Lung (tissue), 17 donors: ENCODE measurements at places on chromosomes 12 and 14. TPM values are rescaled to one million over a fixed set of nuclear protein-coding genes. Genes with fewer than 3 reads are reported as not detected.

The SYCP3 gene
- 1.2 TPM for total RNA-seq

The C14orf132 gene
- 21.7 TPM for total RNA-seq

The STRAP gene
- 53.8 TPM for total RNA-seq

The TAS2R30 gene
- total RNA-seq, result 3.5 TPM

The LBHD2 gene
- total RNA-seq, result not detected

DNA sequence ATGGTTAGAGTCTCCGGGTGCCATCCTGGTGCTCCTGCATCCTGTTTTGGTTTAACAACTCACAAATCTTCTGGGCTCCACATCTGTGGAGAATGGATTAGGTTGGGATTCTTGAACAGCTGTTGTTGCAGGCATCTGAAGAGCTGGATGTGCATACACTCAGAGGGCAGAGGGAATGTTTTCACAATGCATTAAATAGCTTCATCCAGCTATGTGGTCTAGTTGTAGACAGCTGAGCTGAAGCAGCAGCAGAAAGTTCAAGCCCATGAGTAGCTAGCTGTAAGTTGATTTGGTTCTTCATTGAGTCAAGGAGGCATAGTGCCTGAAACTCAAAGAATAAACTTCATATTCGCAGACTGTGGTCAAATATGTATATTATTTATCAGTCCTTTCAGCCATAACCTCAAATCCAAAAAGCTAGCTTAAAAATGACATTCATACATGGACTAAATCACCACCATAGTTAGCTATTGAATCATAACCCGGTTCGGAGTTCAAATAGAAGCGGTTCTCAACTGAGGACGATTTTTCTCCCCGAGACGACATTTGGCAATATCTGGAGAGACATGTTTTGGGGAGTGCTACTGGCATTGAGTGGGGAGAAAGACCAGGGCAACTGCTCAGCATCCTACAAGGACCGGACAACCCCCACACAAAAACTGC lies 858 bp upstream of the ANKRD13A start:
- peaks cover 31% of the 10 kb centered on the region for H3K4me1 ChIP-seq
- H3K4me3 ChIP-seq, result no peak overlapping the region
- no peaks in the 10 kb centered on the region for H3K36me3 ChIP-seq
- no peaks in the 10 kb centered on the region for H3K27me3 ChIP-seq

GRCh38 chr12:20144341-20144740 lies 224.0 kb upstream of the PDE3A start:
- H3K27me3 ChIP-seq, result no peaks in the 10 kb centered on the region
- no peak overlapping the region for H3K27ac ChIP-seq
- H3K36me3 ChIP-seq, result no peaks in the 10 kb centered on the region
- no peaks in the 10 kb centered on the region for H3K4me1 ChIP-seq

DNA sequence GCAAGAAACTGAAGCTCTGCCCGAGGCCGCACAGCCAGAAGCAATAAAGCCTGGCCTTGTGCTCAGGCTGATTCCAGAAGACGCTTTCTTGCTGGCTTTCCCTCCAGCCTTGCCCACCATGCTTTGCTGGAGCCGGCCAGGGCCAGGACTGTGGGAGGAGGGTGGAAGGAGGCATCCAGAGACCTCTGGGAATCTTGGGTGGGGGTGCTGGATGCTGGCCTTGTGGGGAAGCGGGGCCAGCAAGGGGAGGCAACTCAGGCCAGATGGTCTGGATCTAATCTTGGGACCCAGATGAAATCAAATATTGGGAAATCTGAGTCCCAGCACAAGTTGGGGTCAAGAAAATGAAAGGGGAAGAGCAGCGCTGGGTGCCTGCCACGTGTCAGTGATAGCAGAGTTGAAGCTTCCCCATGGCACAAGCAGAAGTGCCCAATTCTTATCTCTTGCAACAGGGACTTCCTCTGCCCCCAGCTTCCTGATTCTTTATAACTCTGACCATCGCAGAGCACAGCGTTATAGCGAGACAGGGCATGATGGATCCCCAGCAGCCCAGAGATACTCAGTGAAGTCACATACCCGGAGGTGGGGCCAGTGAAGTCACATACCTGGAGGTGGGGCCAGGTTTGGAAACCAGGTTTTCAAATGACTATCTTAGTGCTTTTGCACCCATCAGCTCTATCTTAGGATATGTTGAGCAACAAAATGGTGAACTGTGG lies 6.4 kb upstream of the RABGGTA start:
- H3K36me3 ChIP-seq, result no peaks in the 10 kb centered on the region
- no peaks in the 10 kb centered on the region for H3K27me3 ChIP-seq
- peaks cover 4% of the 10 kb centered on the region for H3K4me1 ChIP-seq
- H3K27ac ChIP-seq, result peak overlapping the region; percentile 30

DNA sequence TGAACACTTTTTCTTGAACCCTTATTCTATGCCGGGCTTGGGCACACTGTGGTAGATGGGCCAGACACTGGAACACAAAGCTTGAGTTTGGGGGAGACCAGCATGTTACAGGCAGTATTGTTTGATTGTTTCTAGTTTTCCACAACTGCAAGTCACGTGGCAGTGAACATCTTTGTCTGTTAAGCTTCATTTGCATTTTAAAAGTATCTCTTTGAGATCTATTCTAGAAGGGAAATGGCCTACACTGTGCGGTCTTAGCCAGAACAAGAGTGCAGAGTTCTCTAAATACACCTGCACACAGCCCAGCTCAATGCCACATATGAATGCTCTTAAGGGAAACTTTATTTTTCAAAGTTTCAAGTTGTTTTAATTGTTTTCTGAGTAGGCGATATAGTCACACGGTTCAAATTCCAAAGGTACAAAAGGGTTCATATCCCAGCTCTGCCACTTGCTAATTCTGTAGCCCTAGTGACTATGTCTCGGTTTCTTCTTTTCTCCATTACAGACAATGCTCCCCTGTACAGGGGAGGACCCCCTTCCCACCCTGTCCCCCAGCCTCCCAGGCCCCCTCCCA lies 24.9 kb downstream of the RIN3 start:
- no peaks in the 10 kb centered on the region for H3K36me3 ChIP-seq
- no peak for DNase-seq
- no peak overlapping the region for H3K4me3 ChIP-seq
- H3K4me1 ChIP-seq, result peaks cover 12% of the 10 kb centered on the region
- H3K27me3 ChIP-seq, result no peaks in the 10 kb centered on the region

DNA sequence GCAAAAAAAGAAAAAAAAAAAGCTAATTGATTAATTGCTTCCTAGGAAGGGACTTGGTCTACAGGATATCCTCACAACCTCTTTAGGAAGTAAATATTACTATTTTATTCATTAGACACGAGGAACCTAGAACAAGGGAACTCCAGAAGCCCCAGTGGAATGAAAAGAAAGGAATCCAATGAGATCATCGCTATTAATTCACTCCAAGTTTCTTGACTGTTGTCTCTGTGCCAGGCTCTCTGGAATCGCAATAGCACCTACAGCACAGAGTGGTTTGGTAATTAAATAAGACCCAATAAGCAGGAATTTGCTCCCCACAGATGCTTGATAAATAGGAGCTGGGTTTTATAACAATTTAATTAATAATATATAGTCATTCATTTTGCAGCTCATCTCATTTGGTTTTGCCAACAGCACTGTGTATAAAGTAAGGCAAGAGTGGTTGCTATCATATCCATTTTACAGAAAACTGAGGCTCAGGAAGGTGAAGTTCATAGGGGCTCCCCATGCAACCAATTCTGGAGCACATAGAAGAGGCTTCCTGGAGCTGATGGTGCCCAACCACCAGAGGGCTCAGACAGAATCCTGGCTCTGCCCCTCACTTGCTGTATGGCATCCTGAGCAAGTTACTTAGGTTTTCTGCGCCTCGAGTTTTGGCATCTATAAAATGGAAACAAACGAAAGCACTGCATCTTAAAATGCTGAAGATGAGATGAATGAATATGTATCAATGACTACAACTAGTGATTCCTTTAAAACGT lies 420.2 kb downstream of the MED13L start:
- H3K27ac ChIP-seq, result no peak overlapping the region
- H3K4me1 ChIP-seq, result no peaks in the 10 kb centered on the region
- DNase-seq, result no peak
- H3K27me3 ChIP-seq, result no peaks in the 10 kb centered on the region
- no peak overlapping the region for H3K4me3 ChIP-seq
- no peaks in the 10 kb centered on the region for H3K36me3 ChIP-seq

DNA sequence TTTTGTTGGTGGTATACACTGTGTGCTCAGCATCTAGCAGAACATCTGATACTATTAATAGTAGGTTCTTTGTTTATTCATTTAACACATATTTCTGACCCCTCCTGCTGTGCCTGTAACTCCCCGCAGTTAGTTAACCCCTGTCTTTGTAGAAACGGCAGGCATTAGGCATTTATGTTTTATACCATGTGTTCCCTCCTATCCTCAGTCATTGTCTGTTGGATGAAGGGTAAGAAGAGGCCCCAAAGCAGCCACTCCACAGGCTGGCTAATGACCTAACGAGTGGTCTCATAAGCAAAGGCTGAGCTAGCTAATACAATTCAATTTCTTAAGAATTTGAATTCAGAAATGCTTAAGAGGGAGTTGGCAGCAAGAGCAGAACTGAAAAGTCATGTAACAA lies 170.8 kb downstream of the TMX1 start:
- no peaks in the 10 kb centered on the region for H3K27me3 ChIP-seq
- no peaks in the 10 kb centered on the region for H3K4me1 ChIP-seq
- no peak overlapping the region for H3K4me3 ChIP-seq

DNA sequence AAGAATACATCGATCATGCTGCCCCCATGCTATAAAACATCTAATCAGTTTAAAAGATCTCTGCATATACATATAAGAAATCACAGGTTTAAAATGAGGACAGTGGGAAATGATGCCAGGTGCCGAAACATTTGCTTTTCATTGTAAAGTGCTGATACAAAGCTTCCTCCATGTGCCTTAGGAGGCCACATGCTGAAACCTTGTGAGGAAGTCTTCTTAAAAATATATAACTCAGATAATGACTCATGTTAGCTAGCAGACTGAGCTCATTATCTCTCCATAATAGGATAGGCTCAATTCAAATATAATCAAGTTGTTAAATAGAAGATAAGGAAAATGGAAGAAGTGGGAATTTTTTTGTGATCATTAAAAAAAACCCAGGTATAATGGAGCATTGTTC lies 65.9 kb downstream of the RFX4 start:
- no peaks in the 10 kb centered on the region for H3K36me3 ChIP-seq
- DNase-seq, result no peak
- H3K4me3 ChIP-seq, result no peak overlapping the region
- H3K27me3 ChIP-seq, result no peaks in the 10 kb centered on the region

DNA sequence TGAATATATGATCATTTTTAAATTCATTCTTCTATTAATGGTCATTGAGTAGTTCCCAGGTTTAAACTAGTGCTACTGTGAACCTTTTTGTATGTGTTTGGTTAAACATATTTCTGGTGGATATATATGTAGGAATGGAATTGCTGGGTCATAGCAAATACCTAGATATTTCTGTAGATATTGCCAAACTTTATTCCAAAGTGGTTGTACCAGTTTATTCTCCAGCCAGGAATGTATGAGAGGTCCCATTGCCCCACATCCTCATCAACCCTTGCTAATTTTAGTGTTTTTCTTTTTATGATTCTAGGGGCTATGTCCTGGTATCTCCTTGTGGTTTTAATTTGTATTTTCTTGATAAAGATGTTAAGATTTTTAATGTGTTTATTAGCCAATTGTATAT lies 3.1 kb downstream of the VEZT start:
- no peak overlapping the region for H3K27ac ChIP-seq
- H3K36me3 ChIP-seq, result peaks cover 11% of the 10 kb centered on the region
- no peaks in the 10 kb centered on the region for H3K27me3 ChIP-seq
- no peak for DNase-seq
- peaks cover 5% of the 10 kb centered on the region for H3K4me1 ChIP-seq

DNA sequence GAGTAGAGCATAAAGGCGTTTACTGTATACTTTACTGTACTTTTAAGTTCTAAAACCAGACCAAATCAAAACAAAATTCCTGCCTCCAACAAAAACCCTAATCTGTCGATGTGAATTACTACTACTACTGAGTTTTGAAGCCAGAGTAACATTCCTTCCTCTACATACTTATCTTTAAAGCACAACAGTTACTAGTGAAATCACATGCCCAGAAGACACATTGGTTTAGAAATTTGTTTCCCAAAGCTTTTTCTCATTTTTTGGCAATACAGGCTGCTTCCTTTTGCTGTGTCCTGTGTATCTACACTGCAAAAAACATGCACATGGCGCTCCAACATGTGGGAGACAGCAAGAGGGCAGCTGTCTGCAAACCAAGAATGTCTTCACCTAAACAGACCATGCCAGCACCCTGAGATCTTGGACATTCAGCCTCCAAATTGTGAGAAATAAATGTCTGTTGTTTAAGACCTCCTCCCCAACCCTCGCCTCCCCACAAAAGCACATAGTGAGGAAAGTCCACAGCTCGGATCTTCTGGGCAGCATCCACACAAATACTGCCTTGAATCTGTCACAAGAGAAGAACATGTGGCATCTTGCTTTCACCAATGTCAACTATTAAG lies 21.1 kb downstream of the SETD3 start:
- H3K4me1 ChIP-seq, result no peaks in the 10 kb centered on the region
- H3K4me3 ChIP-seq, result no peak overlapping the region
- H3K36me3 ChIP-seq, result peaks cover 25% of the 10 kb centered on the region
- no peak for DNase-seq
- no peak overlapping the region for H3K27ac ChIP-seq

- H3K36me3 ChIP-seq, result no peaks in the 10 kb centered on the region
- H3K27ac ChIP-seq, result no peak overlapping the region
- no peaks in the 10 kb centered on the region for H3K27me3 ChIP-seq
- no peak for DNase-seq
Measured at GRCh38 chr14:51044961-51045360, 49.9 kb downstream of the TRIM9 start.

DNA sequence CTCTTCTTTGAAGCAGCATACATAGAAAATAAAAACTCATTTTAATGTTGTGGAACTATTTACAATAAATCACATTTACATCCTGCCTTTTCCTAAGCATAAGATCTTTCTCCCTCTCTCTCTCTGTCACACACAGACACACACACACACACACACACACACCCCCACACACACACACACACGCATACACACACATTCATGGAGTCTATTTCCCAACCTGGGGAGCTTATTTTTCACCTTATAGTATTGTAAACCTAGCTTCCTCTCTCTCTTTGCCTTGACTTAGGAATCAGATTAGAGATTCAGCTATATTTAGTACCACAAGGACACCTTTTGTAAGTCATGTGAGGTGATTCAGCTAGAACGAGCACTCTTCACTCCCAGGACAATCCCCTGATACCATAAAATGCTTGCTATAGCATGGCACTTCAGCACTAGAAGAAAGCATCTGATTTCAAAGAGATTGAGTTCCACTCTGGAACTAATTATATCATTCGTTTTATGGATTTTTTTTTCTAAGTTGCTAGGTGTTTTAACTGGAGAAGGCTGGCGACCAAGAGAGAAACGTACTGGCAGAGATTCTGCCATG lies 23.6 kb downstream of the TMEM30B start:
- no peaks in the 10 kb centered on the region for H3K27me3 ChIP-seq
- no peaks in the 10 kb centered on the region for H3K36me3 ChIP-seq
- no peak for DNase-seq
- H3K4me1 ChIP-seq, result peaks cover 8% of the 10 kb centered on the region

GRCh38 chr14:58878439-58879139 lies 240.8 kb downstream of the DACT1 start:
- H3K36me3 ChIP-seq, result no peaks in the 10 kb centered on the region
- no peak overlapping the region for H3K27ac ChIP-seq
- DNase-seq, result no peak
- no peaks in the 10 kb centered on the region for H3K4me1 ChIP-seq
- no peak overlapping the region for H3K4me3 ChIP-seq
